ENCODE measurements at places on chromosomes 12 and 14.
A peak's percentile ranks its signal among the peaks of the same experiment; 100 is the strongest.

DNA sequence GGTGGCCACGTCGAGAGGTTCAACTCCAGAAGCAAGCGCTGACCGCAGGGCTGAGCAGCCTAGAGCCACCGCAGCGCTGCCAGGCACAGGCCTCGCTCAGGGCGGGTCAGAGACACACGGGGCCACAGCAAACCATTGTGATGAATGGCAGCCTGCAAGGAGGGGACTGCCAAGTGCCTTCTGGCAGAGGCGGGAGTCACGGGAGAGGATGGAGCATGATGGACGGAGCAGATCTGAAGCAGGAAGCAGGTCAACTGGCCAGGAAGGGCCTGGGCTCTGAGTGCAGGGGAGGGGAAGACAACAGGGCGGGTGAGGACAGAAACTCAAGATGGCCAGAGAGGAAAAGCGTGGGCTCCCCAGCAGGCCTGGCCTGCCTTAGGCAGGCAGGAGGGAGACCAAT is 49.8 kb downstream of the CDC42BPB start:
- no peak for DNase-seq

DNA sequence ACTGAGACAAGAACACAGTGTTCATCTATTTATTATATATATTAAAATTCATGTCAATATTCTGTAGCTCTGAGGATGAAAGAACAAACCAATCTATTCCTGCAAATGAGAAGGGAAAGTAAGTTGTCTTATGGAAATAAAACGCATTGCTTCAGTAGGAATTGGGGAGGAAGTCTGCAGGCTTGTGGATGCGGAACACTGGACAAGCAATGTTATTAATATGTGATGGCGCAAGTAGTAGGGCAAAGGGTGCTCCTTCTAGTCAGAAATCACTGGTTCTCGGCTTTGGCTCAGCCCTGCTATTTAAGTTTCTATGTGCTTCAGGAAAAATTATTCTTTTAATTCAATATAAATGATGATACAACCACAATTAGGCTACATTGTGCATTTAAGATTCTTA is 28.8 kb upstream of the RAP1B start:
- no peak for DNase-seq

DNA sequence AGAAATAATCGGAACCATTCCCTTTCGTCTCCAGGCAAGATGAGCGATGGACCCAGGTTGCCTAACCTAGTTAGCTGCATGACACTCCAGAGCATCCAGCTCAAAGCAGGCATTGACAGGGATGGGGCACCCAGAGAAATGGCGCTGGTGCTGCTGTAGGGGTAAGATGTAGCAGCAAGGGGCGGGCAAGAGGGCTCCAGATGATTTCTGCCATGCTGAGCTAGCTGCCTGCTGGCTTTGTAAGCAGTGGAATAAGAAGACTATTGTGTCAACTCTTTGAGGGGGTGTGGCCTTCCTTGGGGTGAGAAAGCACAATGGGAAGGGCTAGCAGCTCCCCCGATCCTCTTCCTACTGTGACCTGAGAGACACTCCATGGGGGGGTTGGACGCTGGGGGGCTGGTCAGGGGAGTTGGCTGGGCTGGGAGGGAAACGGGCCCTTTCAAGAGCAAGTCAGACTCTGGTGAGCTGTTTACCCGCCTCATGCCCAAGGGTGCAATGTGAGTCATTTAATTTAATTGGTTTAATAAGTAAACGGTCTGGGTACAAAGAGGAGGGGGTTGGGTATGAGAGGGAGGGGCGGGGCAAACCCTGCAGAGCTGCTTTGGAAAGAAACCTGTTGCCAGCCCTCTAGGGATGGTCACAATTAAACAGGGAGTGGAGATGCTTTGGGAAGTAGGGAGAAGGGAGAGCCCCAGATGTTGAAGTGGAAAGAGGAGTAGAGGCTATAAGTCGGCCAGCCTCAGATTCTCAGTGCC is 50.5 kb downstream of the B4GALNT3 start:
- DNase-seq, result no peak

DNA sequence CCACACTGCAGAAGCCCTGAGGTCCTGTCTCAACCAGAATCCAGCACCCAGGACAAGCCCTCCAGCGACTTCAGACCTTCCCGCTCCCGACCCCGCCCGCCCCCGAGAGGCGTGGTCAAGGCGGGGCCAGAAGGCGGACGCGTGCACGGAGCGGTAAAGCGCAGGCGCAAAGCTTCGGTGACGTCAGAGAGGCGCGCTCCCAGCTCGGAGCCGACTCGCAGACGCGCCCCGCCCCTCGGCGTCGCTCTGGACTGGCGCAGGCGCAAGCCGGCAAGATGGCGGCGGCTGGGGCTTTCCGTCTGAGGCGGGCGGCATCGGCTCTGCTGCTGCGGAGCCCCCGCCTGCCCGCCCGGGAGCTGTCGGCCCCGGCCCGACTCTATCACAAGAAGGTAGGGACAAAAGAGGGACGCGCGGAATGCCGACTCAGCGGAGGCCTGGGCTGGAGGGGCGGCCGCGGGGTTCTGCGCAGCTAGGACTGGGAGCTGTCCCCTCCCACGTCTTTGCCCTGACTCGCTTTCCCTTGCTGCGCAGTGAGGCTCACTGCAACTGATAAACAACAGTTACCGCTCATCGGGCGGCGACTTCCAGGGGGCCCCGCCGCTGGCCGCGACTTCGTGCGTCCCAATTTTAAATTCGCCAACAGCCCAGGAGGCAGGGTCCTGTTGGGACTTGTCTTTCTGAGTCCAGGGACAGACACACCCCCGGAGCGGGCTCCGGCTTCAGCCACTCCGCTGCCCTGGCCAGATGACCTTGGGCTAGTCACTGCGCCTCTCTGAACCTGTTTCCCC is at the start of gene ISCU:
TSS of gene ISCU (plus strand) at position 249 of the 788 bp plus-strand sequence. CDS start at position 276, 27 bp downstream.
- DNase-seq, result peak; percentile 99

DNA sequence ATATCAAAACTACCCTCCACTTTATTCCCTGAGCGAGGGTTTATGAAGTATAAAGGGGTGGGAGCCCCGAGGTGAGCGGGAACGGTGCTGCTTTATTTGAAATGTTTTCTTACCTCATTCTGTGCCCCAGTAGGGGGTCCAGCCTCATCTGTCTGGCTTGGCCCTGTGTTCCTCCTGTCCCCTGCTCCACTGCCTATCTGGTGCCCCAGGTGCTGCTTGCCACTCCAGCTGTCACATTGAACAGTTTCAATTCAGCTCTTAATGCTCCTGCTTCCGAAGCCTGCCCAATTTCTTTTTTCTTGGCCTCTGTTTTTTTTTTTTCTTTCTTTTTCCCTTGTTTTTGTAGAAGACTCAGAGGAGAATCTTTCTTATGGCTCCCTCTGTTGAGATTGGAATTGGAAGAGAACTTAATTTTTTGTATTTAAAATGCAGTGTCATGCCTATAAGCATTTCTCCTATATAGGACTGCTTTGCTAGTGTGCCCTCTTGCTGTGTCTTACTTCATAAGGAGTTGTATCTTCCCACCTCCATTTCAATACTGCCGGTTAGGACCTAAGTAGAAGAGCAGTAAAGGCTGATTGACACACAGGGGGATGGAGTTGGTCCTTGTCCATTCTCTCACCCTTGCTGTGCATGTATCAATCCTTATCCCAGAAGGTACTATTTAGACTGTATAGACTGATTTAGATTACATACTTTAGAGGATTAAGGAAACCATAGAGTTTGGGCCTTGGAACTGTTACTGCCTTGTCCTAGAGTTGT is 2.3 kb downstream of the ATXN7L3B start:
- no peak for DNase-seq

- DNase-seq, result peak; percentile 84
These were observed at the start of gene CIDEB for GRCh38 chr14:24307575-24308341. Gene CIDEB (minus strand): TSS chr14:24307977. CDS start chr14:24307858, 119 bp downstream.

GRCh38 chr12:129067491-129067890 is 214.2 kb downstream of the GLT1D1 start:
- DNase-seq, result no peak

Measured in D341Med (cell line).